ENCODE measurements at places on chromosomes 4 and X.

- DNase-seq = no peak
These were observed 411.4 kb downstream of the INPP4B start for GRCh38 chr4:142434519-142435224.

DNA sequence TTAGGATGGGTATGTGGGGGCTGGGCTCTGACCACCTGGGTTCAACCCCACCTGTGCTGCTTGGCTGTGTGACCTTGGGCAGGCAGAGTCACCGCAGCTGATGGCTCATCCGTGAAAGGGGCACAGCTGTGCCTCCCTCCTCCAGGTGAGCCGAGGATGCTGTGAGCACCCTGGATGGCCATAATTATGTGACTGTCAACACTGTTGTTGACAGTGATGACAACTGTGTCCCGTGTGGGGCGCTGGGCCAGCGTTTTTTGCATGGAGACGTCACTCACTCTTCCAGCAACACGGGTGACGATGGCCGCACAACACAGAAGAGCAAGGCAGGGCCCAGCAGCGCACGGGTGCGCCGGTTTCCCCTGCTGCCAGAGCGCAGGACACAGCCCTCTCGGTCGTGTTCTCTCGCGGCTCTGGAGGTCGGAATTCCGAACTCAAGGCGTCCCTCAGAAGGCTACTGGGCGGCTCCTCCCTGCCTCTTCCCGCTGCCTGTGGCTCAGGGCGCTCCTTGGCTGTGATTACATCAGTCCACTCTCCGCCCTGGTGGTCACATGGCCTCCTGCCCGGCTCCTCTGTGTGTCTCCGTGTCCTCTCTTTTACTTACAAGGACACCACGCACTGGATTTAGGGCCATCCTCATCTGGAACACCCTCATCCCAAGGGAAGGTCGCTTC, 1.3 kb downstream of the SH3TC1 start:
- DNase-seq = no peak

- DNase-seq = no peak
These were observed 55.6 kb downstream of the CLDN34 start for GRCh38 chrX:10022580-10023245.

DNA sequence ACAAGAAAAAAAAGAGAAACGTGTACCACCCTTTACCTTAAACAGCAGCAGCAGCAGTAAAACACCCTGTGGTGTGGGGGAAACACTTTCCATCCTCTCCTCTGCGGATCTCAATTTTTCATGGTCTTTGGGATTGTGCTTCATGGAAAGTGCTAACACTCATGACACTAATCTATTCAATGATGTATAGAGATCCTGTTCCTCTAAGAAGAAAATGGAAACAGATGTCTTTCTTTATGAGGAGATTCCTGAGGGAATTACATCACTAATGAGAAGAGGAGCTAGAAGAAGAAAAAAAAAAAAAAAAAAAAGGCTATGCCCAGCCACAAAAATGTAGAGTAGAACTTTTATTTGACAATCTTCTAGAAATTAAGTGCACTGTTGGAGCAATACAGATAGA, 62.9 kb upstream of the NDST3 start:
- DNase-seq = no peak

DNA sequence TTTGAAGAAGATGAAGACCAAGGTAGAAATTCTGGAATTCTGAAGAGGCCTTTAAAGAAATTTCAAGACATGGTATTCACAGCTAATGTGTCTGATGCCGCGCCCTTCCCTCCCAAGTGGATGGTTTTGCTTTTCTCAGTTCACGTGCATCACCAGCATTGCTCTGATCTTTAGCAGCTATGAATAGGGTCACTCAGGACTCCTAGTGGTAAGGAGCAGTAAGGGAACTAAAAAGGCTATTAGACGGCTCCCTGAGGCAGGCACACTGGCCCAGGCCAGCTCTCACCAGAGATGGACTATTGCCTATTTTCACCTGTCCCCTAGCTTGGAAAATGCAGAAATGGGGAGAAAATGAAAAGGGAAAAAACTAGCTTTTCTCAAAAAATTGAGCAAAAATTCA, 447.5 kb upstream of the RASGEF1B start:
- DNase-seq = no peak

DNA sequence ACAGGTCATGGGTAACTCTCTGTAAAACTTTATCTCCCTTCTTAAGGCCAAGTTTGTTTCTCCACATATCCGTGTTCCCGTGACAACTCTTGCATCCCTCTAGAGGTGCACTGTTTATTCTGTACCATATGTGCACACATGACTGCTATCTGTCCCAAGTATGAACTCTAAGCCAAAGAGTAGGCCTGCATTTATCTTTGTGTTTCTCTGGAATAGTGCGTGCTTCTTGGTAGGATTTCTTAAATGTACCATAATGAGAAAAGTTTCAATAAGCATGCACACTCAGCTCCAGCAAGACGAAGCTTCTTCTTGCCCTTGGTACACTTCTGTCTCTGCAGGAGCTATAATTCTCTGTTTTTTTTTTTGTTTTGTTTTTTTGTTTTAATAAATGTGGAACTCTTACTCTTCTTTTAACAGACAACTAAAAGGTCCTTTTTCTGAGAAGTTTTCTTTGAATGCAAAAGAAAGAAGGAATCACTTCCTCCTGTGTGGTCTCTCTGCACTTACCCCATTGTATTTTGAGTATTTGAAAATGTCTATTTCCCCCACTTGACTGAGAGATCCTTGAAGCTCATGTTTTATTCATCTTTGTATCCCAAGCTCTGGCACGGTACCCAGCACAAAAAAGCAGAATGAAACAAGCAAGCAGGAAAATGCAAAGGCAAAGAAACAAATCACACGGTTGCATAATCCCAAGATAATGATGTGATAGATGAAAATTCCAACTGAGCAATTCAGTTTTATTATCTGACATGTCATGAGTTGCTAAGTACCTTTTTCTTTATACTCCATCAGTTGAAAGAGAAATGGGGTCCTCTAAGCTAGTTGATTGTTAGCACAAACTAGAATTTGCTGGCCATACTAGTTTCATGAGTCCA, 521.9 kb upstream of the BOD1L1 start:
- no peak for DNase-seq

- DNase-seq = no peak
These were observed 53.4 kb upstream of the PSAPL1 start for GRCh38 chr4:7487998-7488671.

- no peak for DNase-seq
These were observed 34.5 kb upstream of the SCRG1 start for GRCh38 chr4:173433447-173433846.

DNA sequence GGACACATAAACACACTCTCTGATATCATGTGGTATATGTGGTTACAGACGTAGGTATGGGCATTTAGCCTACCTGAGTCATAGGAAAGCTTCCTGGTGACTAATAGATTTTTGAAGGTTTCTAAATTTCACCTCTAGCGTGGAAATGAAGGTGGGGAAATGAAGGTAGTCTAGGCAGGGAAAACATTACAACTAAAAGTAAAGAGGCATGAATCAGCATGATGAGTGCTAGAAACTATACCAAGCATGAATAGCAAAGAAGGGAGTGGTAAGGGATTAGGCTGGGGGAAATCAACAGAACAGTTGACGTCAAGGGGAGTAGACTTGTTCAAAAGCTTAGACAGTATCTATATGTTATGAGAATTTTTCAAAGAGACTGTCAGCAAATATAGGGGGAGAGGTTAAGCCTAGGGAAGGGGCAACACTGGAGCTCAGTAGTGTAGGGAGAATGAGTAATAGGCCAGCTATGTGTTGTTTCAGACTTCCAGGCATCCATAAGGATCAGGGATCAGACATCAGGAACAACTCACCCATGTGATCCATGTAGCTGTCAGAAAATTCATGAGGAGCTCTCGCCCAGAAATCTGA, 279.3 kb upstream of the DIPK2B start:
- DNase-seq = no peak

DNA sequence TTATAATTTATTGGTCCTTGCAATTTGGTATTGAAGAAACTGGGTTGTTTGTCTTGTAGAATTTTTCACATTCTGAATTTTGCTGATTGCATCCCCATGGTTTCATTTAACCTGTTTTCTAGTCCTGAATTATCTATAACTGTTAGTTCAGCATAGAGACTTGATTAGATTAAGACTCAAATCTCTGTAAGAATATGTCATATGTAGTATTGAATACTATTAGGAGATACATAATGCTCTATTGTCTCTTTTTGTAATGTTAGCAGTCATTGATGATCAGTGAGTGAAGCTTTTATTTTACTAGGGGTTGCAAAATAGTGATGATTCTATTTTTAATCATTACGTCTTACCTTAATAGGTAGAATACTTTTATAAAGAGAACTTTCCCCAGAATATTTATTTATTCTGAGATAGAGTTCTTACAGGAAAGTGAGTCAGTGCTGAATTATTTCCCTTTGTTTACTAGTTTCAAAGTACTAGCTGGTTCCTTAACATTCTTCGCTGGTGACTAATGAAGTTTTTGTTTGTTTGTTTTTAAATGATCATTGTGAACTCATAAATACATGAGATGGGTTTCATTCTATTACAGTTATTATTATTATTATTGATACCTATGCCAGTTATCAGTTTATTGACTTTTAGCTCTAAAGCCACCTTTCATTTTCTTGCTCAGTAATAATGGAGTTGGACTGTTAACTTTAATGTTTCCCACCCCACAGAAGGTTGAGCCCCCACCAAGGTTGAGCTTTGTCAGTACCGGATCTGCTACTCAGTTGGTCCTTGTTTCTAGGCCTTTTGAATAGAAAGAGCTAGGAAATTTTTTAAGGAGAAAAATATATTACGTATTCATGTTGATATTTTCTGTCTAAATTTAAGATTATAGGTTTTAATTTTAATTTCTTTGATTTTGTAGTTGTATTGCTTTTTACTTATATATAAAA, 102.3 kb downstream of the LARP1B start:
- DNase-seq = no peak

DNA sequence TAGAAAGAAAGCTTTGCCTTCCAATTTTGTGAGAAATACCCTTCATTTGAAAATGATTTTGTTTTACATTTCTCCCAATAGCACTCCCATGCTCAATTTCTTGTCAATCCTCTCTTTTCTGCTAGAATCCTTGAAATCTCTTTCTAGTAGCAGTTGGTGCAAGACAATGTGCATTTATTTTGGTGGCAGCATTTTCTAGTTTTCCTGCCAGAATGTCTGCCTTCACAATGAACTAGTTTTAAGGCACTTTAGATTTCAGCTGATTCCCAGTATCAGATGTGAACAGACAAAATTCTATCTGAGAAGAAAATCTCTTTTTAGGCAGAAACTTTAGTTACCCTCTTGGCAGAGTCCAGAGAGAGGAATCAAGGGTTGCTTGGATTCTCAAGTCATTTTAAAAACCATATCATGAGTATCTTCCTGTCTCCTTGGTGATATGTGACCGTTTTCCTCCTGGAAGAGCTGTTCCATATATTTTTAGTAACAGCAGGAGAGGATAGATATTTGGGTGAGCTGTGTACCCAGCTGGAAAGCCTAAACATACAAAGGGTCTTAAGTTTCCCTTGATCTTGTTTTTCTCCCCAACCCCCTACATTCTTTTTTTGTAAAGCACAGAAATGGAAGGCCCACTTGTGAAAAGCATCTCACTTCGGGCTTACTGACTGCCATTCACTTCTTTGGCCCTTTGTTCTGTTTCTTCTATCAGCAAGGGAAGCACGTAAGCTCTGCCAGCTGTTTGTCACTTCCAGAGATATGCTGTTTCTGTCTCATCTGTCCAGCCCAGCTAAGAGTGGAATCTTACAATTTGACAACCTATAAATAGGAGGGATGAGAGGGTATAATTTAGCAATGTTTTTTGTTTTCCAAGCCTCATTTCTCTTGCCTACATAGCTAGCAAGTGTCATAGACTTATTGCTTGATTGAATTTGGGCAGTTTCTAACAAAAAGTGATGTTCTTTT, 38.7 kb downstream of the TSPAN7 start:
- no peak for DNase-seq

DNA sequence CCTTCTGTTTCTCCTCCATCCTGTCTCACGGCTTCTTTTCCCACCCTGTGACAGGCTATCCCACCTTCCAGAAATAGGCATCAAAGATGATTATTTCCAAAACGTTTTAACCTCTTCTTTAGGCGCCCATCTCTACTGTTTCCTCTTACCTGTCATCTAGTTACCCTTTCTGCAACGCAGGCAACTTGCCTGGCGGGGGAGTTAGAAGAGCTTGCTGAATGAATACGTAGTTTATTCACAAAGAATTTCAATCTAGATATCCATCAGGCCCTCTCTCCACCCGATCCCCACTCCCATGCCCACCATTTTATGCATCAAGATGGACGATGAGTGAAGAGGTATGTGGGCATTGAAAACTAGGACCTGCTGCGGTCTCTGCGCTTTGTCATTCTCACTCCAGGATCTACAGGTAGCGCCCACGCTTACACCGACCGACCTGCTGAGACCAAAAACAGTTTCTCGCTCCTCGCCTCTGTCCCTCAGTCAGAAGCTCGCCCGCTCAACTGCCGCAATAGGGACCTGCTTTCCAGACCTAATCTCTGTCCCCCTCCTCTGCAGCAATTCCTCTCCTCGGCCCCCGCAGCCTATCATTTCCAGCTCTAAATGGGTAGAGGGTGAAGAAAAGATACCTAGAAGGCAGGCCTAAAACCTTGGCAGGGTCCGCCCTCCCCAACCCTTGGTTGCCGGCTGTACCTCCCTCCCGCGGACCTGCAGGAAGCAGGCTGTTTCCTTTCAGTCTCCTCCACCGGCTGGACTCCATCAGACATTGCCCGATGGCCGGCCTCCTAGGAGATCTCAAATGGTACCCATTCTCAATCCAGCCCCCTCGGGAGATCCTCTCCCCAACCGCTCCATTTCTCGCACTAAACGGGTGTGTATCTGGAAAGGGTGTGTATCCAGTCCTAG, 624 bp downstream of the BEX5 start:
- peak; percentile 47 for DNase-seq

DNA sequence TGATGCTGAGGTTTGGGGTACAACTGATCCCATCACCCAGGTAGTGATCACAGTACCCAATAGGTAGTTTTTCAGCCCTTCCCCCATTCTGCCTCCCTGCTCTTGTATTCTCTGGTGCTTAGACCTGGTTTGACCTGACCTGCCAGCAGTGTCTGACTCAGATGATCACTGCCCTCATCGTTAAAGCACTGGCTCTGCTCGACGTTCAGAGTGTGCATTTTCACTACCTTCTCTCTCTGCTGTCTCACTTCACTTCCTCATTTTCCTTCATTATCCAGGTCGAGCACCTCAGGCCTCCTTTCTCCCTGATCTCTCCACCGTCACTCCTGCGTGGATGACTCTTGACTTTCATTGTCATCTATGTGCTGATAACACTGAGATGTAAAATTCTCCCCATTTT, 83.6 kb downstream of the PARM1 start:
- no peak for DNase-seq

DNA sequence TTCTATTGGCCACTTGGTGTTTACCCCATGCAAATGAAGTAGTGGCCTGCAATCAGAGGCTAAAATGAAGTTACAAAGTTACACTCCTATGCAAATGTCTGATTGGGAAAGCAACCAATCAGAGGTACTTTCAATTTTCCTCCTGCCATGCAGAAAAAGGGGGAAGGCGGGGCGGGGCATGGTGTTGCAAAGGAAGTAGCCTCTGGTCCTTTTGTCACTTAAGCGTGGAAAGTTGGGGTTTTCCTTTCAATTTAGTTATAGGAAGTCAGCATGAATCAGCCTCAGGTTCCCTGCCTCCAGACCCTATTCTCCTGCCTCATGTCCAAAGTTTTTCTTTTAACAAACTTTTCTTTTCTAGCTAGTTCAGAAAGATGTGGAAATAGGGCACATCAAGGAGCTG, 69.3 kb downstream of the GPC4 start:
- no peak for DNase-seq

Measured in activated T-cell treated with anti-CD3 and anti-CD28 coated beads, Interleukin-2, amount 50 U/mL, for 48 hours (primary cell).